Stimulated activated CD8-positive, alpha-beta memory T cell treated with anti-CD3 and anti-CD28 coated beads, Interleukin-4, amount 100 ng/mL, for 1 hour (primary cell): ENCODE measurements at places on chromosomes 5 and 9.

- no peak for DNase-seq
These were observed 79.3 kb downstream of the PTPN3 start for GRCh38 chr9:109418827-109419226.

DNA sequence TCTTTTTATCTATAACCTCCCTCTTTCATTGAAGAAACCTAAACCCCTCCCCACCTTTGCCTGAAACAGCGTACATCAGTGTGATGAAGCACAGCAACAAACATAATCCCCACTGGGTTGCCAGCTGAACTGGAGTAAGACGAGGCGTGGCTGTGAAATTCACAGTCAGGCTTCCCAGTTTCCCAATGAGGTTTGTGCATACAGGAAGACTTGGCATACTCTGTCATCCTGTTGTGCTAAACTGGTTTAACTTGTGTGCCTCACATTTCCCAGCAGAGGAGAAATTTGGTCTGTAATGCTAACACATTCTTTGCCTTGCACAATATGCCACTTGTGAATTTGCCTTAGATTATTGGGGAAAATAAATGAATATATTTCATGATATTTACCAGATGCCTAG lies 121.5 kb downstream of the SV2C start:
- DNase-seq: no peak

DNA sequence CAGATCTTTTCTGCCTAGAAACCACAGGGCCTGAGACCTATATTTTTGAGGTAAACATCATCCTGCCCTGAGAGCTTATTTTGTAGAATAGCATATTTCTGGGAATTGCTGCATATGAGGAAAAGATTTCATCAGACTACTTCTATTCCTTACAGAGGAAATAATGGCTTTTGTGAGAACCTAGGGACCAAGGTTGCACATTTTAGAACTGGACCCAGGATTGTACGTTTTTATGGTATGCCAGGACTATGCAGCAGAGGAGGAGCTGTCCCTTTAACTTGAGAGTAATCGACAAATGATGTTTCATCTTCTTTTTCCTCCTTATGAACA lies 2.2 kb upstream of the ALDH1A1 start:
- DNase-seq: no peak

- DNase-seq: no peak
These were observed 49.3 kb downstream of the COL15A1 start for GRCh38 chr9:98992885-98993569.

- no peak for DNase-seq
These were observed 71.5 kb upstream of the RPS23 start for GRCh38 chr5:82349652-82350051.

GRCh38 chr5:3481175-3481574 lies 114.5 kb upstream of the IRX1 start:
- DNase-seq: no peak

- DNase-seq: no peak
These were observed 525.8 kb upstream of the FTMT start for GRCh38 chr5:121325930-121326329.

- no peak for DNase-seq
These were observed 15.5 kb upstream of the GLRX start for GRCh38 chr5:95838001-95838520.

DNA sequence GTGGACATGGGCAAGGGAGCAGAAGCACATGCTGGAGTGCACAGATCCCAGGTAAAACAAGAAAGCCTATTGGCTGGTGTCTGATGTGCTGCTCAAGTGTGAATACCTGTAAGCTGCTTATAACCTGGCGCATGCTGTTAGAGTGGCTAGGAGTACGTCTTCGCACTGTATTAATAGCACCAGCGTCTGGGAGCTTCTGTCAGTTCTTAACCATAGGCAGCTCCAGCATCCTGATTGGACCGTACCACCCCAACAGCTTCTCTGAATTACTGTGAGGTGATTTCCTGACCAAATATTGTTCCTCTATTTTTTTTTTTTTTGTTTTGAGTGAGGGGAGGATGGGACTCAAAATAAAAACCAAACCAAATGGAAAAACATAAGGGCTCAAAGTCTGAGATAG lies 987.6 kb downstream of the PTPRD start:
- DNase-seq: no peak

- no peak for DNase-seq
These were observed 209.5 kb downstream of the FANCC start for GRCh38 chr9:95107976-95108375.

DNA sequence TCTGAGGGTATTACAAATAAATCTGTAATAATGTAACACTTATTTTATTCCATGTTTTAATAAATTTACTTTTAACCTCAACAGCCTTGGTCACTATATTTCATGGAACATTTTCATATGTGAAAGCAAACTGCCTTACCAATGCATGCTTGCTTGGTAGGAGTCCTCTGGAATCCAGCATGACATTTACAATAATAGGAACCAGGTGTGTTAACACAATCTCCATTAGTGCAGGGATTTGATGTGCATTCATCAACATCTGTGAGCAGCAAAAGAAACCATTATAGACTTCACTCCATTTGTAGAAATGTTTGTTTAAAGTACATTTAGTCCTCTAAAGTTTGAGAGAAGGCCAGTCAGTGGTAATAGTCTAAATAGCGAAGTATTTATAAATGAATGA lies 159.4 kb downstream of the FBN2 start:
- DNase-seq: no peak

DNA sequence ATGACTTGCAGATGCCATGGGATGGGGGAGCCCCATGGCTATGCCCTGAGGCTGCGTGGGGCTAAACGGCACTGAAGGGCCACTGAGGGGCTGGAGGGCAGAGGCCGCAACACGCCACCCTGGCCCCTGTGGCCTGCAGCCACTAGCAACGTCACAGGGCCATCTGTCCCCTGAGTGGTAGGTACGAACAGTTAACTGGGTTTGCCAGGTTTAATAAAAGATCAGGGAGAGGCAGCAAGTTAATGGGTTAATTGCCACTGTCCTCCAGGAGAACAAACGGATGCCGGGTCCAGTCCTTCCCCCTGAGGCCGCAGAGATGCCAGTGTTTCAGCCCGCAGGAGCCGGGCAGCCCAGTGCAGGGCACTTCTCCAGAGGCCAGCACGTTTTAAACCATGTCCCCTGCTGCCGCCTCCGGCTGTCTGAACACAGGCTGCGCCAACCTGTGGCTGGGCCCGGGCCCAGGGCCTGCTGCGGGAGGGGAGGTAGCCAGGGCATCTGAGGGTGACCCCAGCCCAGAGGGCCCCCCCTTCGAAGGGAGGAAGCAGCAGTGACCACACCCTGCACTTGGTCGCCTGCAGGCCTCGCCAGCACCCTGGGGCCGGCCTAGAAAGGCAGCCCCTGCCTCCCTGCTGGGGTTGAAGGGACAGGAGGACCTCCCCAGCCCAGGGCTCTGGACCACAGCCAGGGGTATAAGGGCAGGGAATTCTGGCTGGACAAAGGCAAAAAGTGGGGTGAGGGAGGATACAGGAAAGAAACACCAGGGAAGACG lies 227.3 kb downstream of the FANCC start:
- no peak for DNase-seq

DNA sequence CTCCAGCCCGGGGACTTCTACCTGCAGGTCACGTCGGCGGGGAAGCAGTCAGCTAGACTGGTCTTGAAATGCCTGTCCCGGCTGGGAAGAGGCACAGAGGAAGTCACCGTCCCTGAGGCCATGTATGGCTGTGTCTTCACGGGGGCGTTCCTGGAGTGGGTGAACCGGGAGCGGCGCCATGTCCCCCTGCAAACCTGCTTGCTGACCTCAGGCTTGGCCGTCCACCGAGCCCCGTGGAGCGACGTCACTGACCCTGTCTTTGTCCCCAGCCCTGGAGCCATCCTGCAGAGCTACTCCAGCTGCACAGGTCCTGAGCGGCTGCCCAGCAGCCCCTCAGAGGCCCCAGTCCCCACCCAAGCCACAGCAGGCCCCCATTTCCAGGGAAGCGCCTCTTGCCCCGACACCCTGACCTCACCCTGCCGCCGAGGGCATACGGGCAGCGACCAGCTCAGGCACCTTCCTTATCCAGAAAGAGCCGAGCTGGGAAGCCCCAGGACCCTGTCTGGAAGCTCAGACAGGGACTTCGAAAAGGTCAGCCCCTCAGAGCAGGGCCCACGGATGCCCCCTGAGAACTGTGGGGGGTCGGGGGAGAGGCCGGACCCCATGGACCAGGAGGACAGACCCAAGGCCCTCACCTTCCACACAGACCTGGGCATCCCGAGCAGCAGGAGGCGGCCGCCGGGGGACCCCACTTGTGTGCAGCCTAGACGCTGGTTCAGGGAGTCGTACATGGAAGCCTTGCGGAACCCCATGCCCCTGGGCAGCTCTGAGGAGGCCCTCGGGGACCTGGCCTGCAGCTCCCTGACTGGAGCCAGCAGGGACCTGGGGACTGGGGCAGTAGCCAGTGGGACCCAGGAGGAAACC lies 47.8 kb downstream of the PLEKHG4B start:
- DNase-seq: no peak

DNA sequence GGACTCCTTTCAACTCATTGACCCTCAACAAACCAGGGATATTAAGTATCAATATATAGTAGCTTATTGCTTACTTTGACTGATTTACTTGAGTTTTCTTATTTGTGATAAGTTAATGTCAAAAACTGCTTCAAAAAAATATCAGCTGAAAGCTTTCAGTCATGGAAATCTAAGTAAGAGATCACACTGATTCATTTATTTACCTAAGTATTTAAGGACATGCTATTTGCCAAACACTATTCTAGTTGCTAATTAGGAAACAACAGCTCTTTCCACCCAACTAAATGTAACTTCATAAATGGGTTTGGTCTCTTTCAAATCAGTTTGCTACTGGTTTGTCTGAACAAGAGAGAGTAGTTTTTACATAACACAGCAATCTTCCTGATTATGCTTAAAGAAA lies 48.2 kb downstream of the CHD1 start:
- no peak for DNase-seq

- no peak for DNase-seq
These were observed 133.2 kb upstream of the MARCHF11 start for GRCh38 chr5:16312785-16313184.

DNA sequence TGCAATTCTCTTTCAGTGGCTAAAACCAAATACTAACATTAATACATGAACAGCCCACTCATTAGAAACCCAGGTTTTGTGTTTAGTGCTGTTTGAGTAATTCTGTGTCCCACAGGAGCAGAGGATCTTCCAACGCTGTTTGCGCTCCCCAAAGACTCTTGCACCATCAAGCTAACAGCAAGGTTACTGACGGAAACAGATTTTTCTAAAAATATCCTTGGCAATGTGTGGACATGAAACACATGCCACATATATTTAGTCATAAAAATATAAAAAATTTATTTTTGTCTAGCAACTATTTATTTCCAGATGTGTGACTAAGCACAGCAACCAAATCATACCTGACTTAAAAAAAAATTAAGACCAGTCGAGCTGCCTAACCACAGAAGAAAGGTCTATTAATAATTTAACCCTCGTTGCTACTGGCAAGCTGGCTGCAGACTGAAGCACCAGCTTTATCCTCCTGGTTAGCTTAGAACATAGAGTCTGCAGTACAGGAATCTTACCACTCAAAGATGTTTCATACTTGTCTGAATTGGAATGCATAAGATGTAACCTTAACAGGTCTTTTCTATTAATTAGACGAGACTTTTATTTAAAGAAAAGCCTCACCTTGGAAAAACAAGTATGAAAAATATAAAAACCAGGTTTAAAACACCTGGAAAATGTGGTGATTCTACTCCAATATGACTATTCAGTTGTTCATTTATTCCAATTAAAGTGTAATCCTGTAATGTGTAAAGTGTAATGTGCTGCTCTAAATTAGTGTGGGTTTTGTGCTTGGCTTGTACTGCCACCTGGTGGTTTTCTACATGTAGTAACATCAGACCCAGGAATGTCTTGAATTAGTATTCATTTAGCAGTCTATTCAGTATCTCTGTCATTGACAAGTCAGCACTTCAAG lies 272.5 kb downstream of the EPB41L4A start:
- DNase-seq: peak; percentile 31

DNA sequence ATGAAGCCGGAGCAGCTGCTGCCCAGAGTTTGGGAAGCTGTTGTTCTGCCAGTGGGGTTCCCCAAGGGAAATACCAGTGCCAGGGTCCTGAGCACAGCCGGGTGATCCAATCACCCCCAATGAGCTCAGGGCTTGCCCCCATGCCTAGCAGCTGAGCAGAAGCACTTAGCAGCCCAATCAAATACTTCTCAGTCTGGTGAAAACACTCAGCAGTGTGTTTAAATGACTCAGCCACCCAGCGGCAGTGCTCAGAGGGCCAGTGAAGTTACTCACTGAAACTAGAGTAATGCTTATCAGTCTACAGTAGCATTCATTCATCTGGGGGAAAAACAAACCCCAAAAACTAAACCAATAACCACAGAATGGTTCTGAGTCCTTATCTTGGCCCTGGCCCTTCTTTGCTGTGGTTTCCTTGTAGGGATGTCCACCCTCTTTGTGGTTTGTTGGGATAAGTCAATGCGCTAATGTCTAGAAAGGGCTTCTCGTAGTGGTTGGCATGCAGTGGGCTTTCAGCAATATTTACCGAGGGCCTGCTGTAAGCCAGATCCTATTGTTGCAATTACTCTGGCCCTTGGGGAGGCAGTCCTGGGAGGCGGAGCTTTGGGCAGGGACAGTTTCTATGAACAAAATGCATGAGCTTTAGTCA lies 43.1 kb downstream of the LHX2 start:
- no peak for DNase-seq

GRCh38 chr9:91784673-91785446 lies 165.2 kb downstream of the ROR2 start:
- no peak for DNase-seq

GRCh38 chr5:35237580-35238376 lies 7.5 kb upstream of the PRLR start:
- no peak for DNase-seq
